ENCODE measurements at places on chromosomes 13 and 19.

- peak; percentile 91 for DNase-seq
These were observed at the start of gene ZNF493 for GRCh38 chr19:21396893-21397572. Gene ZNF493 (plus strand): TSS chr19:21397133. CDS start chr19:21397238, 105 bp downstream.

GRCh38 chr19:45960595-45961235, 12.9 kb downstream of the NOVA2 start:
- DNase-seq = no peak

- peak; percentile 78 for DNase-seq
These were observed 8.9 kb downstream of the ISYNA1 start for GRCh38 chr19:18428787-18429674.

GRCh38 chr19:16326401-16327168, 2.0 kb downstream of the KLF2 start:
- DNase-seq = no peak

DNA sequence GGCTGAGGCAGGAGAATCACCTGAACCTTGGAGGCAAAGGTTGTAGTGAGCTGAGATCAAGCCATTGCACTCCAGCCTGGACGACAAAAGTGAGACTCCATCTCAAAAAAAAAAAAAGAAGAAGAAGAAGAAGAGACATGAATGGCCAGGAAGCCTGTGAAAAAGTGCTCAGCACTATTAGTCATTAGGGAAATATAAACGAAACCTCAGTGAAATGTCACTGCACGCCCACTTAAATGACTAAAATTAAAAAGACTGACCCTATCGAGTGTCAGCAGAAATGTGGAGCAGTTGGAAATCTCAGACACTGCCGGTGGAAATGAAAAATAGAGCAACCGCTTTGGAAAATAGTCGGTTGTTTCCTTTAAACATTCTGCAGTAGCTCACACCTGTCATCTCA, 5.5 kb upstream of the TYROBP start:
- DNase-seq = peak; percentile 85

DNA sequence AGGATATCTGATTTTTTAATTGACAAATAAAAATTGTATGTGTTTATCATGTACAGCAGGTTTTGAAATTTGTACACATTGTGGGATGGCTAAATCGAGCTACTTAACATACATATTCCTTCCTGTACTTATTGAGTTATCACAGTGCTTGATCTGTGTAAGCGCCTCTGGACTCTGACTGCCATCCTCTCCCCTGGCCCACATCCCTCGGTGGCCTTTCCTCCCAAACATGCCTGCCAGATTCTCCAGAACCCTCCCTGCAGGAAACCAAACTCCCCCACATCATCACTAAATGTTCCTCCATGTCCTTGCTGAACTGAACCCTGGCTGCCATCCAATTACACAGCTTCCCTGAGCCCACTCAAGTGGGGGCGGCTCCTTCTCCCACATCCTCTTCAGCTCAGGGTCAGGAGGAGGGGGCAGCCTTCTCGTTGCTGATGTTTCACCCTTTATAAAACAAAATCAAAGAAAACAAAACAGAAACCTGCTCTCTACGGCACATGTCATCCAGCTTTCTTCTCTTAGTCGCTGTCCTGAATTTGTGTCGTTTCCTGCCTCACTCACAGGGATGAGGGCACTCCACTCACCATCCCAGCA, 97.1 kb upstream of the SPATA13 start:
- DNase-seq = peak; percentile 27

- no peak for DNase-seq
These were observed 39.3 kb upstream of the IGFL1 start for GRCh38 chr19:46189971-46190888.

DNA sequence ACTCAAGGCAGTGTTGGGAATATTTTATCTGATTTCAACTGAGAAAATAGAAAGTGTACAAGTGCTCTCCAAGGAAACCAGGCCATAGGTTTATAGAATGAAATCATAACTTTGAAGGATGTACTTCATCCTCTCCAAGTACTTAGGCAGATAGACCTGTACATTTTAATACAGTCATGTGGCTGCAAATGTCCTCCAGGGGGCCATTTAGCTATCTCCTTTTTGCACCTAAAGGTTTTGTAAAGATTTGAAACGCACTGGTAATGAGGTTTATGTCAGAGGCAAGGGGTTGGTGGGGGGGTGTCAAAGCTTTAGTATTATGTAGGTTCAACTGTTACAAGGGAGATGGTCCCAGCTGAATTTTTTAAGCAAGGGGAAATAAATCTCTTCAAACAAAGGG, 364.4 kb downstream of the DCT start:
- DNase-seq = no peak

- DNase-seq = no peak
These were observed 27.7 kb upstream of the DCUN1D2 start for GRCh38 chr13:113518076-113518803.

- DNase-seq = no peak
These were observed 85.2 kb downstream of the FOXO1 start for GRCh38 chr13:40581277-40581579.

GRCh38 chr13:110212529-110212928, 94.4 kb downstream of the COL4A1 start:
- DNase-seq = no peak

- DNase-seq = peak; percentile 14
These were observed 394.3 kb downstream of the FOXO1 start for GRCh38 chr13:40271931-40272775.

DNA sequence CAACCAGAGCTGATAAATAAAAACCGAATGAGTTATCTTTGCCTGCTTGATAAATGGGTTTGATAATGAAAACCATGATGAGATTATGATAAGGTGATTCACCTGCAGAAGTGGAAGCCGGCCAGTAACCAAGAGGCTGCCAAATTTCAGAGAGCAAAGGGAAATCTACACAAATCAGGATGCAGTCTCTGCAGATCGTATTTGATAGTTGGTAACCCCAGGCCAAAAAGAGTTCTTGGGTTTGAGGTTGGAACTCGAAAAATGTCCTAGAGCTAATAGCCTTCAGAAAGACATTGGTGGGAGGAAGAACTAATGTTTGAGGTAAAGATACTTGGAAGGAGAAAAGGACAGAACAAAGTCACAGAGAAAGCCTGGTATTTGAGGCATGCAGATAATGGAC, 9.6 kb upstream of the LATS2 start:
- DNase-seq = no peak

DNA sequence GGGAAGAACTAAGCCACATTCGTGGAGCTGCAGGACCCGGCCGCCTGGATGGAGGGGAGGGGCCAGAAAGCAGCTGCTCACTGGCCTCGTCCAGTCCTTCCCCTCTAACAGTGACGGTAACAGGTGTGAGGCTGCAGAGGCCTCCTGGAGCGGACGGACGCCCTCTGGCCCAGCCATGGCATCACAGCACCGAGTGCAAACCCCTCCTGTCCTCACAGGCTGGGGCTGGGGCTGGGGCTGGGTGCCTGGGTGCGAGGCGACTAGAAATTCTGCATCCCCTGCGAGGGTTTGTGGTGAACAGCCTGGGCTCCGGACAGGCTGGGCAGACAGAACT, 3.6 kb downstream of the MICOS13 start:
- DNase-seq = no peak

DNA sequence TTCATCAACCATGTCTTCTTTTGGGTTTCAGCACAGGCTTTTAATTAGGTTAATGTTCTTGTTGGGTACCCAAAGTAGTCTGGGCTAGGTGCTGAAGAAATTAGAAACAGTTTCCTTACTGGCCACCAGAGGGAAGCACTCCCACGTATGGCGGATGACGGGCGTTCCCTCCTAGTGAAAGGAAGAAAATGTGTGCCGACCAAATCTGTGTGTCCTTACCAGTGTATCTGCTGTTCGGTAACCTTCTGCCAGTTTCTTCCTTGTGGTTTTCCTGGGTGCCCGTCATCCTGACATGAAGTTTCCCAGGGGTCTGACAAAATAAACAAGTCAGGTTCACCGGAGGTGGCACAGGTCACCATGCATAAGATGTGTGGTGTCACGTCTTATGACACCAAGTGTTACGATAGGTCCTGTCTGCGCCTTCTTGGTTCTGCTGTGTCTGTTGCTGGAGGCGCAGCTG, 6.0 kb upstream of the WDR88 start:
- peak; percentile 71 for DNase-seq

GRCh38 chr13:111449041-111449440, 128.6 kb downstream of the TEX29 start:
- DNase-seq = no peak

DNA sequence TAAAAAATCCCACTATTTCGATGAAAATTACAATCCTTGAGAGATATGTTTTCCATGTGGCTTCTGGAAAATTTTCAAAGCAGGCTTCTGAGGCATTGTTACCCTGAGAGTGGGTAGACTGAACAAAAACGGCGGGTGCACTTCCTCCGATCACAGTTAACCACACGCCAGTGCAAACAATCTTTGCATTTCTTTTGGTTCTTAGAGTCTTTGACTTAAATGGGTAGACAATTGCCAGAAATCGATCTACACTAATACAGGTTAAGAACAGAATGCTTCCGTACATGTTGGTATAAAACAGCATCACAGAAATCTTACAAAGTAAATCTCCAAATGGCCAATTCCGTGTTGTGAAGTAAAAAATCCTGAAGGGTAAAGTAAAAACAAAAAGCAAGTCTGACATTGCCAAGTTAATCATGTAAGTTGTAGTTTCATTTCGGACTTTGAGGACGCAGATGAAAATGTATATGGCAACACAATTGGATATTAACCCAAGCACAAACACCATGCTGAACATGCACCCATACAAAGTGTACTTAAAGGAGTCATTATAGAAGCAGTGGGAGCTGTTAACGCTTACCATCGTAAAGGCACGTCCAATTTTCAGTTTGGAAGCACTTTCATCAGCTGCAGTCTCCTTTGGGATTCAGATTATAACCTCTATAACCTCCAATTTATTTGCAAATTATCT, 927 bp downstream of the LPAR6 start:
- peak; percentile 36 for DNase-seq

- DNase-seq = no peak
These were observed 418.6 kb downstream of the UQCRFS1 start for GRCh38 chr19:28794301-28794700.

- no peak for DNase-seq
These were observed 2.6 kb downstream of the RANBP3 start for GRCh38 chr19:5975388-5975728.

GRCh38 chr19:44580366-44580895, 32.9 kb upstream of the IGSF23 start:
- DNase-seq = no peak

GRCh38 chr19:17095141-17095919, 19.8 kb downstream of the MYO9B start:
- no peak for DNase-seq

GRCh38 chr19:43664018-43664417, 6.0 kb downstream of the PLAUR start:
- DNase-seq = peak; percentile 91

DNA sequence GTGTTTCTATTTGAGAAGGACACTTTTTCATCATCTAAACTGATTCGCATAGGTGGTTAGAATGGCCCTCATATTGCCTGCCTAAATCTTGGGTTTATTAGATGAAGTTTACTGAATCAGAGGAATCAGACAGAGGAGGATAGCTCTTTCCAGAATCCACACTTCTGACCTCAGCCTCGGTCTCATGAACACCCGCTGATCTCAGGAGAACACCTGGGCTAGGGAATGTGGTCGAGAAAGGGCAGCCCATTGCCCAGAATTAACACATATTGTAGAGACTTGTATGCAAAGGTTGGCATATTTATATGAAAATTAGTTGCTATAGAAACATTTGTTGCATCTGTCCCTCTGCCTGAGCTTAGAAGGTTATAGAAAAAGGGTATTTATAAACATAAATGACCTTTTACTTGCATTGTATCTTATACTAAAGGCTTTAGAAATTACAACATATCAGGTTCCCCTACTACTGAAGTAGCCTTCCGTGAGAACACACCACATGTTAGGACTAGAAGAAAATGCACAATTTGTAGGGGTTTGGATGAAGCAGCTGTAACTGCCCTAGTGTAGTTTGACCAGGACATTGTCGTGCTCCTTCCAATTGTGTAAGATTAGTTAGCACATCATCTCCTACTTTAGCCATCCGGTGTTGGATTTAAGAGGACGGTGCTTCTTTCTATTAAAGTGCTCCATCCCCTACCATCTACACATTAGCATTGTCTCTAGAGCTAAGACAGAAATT, 103.8 kb downstream of the TNFRSF19 start:
- DNase-seq = no peak

Data from suppressor macrophage treated with lipopolysaccharide for 1 hour (primary cell).